Progenitor cell of endocrine pancreas (in vitro differentiated cells): ENCODE measurements at places on chromosomes 7 and 10. TPM values are rescaled to one million over a fixed set of nuclear protein-coding genes. Genes with fewer than 3 reads are reported as not detected.

GRCh38 chr10:113735913-113736312, 15.6 kb upstream of the PLEKHS1 start:
- DNase-seq = no peak

GRCh38 chr10:119807960-119808697, 64.5 kb downstream of the MCMBP start:
- DNase-seq = no peak

- no peak for DNase-seq
These were observed 174.9 kb upstream of the MKLN1 start for GRCh38 chr7:131152766-131153165.

GRCh38 chr10:34151481-34151880, 663.6 kb downstream of the PARD3 start:
- DNase-seq = no peak

ZCWPW1 gene
- 2.5 and 3.8 TPM in 2 replicates for total RNA-seq

HHEX gene
- total RNA-seq = 39.3 and 46.1 TPM in 2 replicates

DNA sequence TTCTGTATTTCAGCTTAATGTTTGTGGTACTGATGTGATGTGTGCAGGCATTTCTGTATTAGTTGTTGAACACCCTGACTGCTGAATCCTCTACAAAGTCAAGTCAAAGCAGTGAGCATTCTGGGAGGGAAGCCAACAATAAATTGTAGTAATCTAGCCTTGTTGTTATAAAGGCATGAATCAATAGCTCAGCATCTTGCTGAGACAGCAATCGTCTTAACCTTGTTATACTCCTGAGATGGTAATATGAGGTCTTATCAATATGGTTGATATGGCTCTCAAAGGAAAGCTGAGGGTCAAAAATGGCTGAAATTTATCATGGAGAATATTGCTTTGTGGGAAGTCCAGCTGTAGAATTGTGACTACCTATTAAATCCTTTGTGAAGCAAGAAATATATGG, 299.4 kb downstream of the DNAJB9 start:
- no peak for DNase-seq

DNA sequence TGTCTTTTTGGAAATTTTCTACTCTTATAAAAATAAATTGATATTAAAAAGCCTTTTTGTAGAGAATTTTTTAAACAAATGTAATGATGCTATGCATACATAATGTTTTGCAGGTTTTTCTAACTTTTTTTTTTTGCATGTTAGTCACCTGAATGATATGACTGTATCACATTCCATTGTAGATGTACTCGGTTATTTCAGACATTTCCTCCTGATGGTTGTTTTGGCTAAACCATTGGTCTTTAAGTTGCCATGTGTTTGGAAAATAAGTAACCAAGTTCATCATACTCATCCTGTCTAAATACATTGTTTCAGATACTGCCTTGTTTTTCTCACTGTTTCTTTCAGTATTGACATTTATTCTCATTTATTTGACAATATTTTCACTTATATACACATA, 25.8 kb downstream of the NHLRC2 start:
- no peak for DNase-seq

DNA sequence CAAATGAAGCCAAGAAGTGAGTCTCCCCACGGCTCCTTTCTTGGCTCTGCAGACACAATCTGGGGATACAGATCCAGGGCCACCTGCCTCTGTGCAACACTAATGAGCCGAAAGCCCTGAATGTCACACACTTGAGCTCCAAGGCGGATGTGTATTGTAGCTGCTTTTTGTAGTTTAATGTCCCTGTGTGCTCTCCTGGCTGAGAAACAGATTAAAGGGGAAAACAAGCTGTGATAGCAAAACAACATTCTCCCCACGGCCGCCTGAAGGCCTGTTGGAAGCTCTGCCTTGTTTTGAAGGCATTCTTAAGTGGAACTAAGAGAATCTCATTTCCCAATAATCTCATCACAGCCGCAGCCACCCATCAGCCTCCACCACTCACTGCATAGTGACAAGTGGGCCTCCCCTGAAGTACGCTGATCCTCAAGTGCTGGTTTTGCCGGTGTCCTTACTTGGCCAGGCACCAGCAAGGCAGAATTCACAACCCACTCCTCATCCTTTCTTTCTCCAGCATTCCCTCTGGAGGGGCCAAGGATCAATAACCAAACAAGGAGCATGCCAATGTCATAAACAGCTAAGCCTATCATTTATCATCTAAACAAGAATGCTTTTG, 44.4 kb upstream of the AMPH start:
- no peak for DNase-seq

- DNase-seq = no peak
These were observed 38.2 kb downstream of the PAPOLB start for GRCh38 chr7:4823441-4824119.

AIMP2 gene
- total RNA-seq = 30.1 and 33.4 TPM in 2 replicates

GRCh38 chr7:151058781-151059366, 515 bp upstream of the SLC4A2 start:
- no peak for DNase-seq

OR6B1 gene
- total RNA-seq = not detected in 2 replicates

DNA sequence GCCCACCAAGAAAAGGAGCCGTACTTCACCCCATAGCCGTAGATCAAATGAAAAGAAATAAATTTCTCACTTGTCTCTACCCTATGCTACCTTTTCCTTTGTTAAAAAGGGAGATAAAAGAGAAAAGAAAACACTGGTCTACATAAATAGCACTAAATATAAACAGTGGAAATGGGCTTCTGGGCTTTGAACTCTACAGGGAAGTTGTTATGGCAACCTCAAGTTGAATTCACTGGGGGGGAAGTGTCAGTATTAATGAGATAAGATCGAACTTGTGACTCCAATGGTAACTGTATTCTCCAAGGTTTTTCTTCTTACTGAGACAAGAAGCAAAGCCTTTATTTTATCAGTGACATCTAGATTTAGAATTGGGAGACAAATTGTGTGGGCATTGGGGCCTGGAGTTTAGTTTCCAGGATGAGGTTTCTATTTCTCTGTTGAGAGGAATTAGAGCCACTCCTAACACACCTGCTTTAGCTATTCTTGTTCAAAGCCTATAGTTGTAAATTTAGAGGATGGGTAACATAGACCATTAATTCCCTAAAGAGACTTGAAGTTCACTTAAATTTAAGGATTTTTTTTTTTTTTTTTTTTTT, 604.3 kb upstream of the GALNT17 start:
- DNase-seq = no peak

DNA sequence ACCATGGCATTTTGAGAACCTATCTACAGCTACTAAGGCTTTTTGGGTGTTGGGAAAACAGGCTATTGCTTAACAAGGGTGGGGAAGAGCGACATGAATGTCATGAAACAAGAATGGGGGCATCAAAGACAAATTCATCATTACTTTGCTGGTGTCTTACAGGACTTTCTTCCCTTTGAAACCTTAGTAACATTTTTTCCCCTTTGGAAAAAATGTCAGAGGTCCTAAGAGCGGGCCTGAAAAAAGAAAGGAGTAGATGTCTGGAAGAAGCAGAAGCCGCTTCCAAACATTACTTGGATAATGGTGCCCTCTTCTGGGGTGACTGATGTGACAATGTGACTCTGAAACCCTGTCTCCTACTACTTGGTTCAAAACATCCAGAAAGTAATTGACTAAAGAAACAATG, 3.8 kb upstream of the DDX50 start:
- peak; percentile 15 for DNase-seq

GRCh38 chr10:70124415-70124814, 8.2 kb downstream of the AIFM2 start:
- no peak for DNase-seq

GRCh38 chr10:90674461-90674860, 183.4 kb downstream of the HTR7 start:
- no peak for DNase-seq

GRCh38 chr7:55193245-55193644, 171.9 kb upstream of the LANCL2 start:
- DNase-seq = no peak

DNA sequence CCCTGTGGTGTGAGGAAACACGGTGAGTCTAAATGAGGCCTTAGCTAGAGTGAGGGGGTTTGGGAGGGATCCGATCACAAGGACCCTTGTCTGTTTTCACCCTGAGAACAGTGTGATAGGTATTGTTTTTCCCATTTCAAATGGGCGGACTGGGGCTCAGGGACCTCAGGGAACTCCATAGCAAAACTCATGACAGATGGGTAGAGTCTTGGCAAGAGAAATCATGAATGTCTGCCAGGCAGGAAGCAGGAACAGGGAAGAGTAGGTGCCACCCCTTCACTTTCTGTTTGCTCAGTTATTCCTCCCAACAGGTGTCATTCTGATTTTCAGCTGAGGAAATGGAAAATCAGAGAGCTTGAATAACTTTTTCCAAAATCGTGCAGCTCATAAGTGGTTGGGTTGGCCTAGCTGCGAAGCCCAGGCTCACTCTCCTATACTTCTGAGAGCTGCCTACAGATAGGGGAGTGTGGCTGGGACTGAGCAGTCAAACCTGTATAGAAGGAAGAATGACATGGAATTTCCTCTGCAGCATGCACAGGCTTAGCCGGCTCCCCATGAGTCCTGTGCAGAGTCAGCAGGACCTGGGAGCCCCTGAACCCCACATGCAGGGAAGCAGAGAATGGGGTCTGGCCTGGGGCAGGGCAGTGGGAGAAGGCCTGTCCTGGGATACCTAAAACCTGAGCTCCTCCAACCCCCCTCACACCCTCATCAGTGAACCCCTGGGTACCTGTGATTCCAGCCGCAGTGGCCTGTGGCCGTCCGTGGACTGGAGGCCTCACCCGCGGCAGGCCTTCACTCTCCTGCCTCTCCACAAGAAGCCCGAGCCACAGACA, 17.6 kb upstream of the C10orf105 start:
- DNase-seq = no peak

DNA sequence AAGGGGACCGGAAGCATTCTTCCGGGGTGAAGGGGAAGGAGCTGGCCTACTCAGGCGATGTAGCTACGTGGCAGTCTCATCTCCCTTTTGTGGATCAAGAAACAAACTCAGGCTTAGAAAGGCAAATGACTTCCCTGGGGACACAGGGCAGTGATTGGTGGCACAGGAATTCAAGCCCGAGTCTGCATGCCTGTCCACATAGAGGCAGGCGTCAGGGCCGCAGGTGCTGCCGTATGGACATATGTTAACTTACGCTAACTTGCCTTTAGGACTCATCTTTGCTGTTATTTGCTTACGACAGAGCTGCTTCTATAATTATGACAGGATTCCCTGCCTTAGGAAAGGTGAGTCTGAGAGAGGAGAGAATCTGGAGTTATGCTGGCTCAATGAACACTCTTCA, 42.3 kb upstream of the KLF6 start:
- no peak for DNase-seq

GRCh38 chr7:16531707-16532106, 5.1 kb downstream of the LRRC72 start:
- no peak for DNase-seq

SPDYE8 gene
- 0.22 TPM in 1 of 2 replicates, not detected in the other for total RNA-seq

DNA sequence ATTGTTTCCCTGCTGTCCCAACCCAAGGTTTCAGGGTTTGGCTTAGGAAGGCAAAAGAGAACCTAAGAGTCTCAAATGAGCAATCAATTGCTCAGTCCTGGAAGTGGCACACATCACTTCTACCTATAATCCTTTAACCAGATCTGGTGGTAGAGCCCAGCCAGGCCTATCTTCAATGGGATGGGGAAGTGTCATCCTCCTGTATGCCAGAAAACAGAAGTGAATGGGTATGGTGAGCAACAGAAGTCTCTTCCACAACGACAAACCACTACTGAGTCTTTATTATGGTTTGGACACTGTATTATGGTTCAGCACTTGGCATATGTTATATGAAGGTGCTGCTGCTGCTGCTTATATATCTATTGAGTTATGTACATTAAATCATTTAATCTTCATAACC, 3.0 kb upstream of the AKR1B1 start:
- DNase-seq = no peak

GRCh38 chr7:156604311-156604710, 36.3 kb upstream of the RNF32 start:
- no peak for DNase-seq

VAX1 gene
- total RNA-seq = not detected in 2 replicates

DNA sequence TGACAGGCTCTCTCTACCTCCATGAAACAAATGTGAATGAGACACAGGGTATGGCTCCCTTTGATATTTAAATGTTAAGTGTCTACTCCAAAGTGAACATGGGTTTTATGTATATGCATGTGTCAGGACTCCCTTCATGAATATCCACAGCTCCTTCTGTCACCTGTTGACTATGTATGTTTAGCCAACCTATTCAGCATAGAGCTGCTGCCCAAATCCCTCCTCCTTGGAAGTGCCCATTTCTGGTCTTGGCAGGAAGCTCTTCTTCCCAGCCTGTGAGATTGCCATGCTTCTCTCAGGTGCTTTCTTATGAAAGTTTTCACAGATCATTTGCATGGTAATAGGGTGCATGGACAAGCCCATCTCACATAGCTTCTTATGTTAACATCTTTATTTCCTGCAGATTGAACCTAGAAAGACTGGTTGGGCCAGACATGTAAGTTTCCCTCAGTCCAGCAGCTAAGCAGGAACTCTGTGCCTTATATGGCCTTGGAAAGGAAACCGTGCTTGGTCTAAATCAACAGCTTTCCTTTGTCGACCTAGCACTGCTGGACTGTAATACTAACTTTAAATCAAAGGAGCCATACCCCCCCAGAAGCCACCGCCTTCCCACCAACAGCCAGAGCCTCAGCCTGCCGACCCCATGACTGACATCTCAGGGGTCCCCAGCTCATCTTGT, 288.9 kb downstream of the ADARB2 start:
- no peak for DNase-seq

- no peak for DNase-seq
These were observed 33.0 kb upstream of the RET start for GRCh38 chr10:43043773-43044447.

DNA sequence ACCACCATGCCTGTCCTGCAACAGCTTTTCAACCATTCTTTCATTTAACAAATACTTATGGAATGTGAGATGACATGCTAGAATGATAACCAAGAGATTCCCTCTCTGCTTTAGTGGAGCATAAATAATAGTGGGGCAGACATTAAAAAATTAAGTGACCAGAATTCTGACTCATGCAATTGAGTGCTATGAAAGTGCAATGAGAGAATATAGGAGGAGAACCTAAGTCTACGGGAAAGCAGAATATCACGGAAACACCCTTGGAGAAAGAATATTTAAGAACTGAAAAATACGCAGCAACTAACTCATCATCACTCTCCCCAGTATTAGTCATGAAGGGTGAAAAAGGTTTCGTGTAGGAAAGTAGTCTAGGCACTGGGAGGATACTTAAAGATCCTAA, 7.1 kb downstream of the KIF5B start:
- DNase-seq = no peak
